Fibroblast of skin of abdomen (primary cell): ENCODE measurements at places on chromosomes 7 and 10.

- DNase-seq, result no peak
Measured at GRCh38 chr10:27683226-27683625, 62.4 kb downstream of the MKX start.

DNA sequence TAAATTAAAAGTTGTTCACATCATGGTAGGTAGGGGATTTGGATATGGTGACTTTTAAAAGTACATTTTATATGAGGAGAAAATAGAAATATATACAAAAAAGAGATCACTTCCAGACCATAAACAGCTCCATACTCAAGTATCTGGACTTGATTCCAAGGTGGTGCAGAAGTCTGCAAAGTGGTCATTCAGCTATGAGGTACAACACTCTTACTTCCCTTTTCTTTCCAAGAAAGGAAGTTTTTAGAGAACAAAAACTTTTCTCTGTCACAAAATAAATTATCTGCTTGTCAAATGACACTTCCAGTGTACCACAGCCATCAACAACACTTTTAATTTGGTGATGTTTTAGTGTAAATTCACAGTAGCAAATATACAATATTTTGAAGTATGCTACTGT is 1013.5 kb downstream of the GATA3 start:
- DNase-seq, result no peak

GRCh38 chr10:123904834-123905409 is 13.3 kb upstream of the CPXM2 start:
- DNase-seq, result no peak

DNA sequence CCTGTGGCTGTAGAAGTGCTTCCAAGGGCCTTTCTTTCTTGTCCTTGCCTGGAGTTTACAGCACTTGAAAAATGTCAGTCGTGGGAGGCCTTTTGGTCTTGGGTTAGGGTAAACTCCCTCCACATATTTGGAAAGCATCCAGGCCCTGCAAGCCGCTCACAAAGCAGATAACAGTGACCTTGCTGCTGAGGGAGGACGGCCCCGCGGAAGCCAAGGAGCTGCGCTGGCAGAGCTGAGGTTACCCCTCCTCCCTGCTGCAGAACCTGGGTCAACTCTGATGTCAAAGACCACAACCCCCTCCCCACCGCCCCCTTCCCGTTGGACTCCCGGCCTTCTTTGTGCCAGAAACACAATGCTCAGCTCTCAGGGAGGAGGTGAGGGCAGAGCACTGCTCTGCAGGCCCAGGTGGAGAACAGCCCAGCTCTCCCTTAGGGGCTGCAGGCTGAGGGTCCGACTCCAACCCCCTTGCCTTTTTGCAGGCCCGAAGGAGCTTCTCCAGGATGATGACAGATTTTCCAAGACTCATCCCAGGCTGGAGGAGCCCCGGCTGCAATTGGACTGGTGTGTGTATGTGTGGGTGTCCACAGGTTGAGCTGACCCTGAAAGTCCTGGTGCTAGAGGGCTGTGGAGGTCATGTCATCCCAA is 957.6 kb upstream of the ZNF722 start:
- DNase-seq, result no peak

DNA sequence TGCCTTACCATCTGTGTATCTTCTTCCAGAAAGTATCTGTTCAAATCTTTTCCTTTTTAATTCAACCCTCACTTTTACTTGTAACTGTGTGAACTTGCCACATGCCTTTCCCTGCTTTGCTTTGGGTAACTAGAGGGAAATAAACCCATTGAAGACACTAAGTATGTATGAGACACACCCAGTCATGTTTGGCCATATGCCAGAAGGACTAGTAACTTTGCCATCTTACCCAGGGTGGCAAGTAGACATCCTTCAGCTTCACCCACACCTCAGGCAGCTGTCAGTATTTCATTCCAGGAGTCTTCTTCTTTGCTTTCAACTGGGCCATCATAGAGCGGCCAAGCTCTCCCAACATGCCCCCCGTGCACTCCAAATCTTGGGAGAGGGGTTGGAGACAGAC is 323.1 kb downstream of the TNS3 start:
- DNase-seq, result no peak

DNA sequence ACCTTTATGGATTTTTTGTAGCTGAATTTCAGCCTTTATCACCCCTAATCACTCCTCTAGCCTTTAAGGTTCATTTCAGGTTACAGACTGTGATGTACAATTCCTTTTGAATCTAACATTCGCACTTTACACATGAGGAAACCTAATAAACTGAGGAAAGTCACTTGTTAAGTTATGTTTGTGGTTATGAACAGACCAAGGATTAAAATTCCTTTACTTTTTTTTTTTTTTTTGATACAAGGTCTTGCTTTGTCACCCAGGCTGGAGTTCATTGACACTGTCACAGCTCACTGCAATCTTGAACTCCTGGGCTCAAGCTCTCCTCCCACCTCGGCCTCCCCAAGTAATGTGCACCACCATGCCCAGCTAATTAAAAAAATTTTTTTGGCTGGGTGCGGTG is 3.6 kb downstream of the MCU start:
- no peak for DNase-seq

DNA sequence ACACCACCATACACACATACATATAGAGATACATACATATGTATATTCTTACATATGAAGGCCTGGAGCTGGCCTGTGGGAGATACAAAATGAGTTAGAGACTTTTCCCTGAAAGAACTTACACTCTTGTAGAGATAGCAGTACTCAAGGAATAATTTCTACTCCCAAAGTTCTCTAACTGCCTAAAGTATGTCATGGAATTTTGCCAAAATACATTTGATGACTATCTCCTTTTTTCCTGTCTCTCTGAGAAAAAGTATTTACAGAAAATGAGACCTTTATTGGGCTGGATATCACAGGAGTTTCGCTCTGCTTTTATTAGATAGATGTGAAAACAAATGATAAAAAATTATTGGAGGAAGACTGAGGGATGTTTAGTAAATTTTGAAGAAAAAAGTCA is 220.1 kb downstream of the POU6F2 start:
- peak; percentile 18 for DNase-seq
